ENCODE measurements at places on chromosomes 5 and 9.

- no peak for DNase-seq
Measured at GRCh38 chr9:108568093-108568492, 287.7 kb downstream of the ACTL7B start.

- no peak for DNase-seq
Measured at GRCh38 chr9:127650518-127650917, 38.4 kb downstream of the STXBP1 start.

DNA sequence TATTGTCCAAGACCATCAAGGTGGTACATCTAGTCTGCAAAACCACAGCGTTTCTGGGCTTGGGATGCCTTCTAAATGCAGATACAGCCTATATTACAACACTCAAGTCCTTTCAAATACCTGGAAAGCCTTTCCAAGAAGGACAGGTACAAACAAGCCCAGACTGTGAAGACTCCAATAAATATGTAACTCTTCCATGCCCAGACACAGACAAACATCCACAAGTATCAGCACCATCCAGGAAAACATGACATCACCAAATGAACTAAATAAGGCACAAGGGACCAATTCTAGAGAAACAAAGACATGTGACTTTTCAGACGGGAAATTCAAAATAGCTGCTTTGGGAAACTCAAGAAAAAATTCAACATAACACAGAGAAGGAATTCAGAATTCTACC is 152.7 kb upstream of the POC5 start:
- DNase-seq: no peak

GRCh38 chr5:116998024-116998423 is 423.4 kb upstream of the SEMA6A start:
- DNase-seq: no peak

GRCh38 chr9:117697046-117697445 is 7.2 kb upstream of the TLR4 start:
- DNase-seq: no peak

DNA sequence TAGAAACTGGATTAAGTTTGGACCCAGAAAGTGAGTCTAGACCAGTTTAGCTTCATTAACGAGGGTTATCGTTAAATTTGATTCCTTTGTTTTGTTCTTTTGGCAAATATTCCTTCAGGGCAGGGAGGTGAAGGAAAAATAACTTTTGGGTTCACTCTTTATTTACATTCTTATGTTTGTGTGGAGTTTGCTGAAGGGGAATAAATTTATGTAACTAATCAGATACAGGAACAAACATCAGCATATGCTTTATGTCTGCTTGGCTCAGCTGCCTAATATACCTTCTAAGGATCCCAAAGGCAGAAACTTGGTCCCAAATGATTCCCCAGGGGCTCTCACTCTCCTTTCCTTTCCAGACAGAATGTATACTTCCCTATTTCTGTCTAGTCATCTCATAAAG is 132.4 kb downstream of the MCTP1 start:
- DNase-seq: no peak

All from lower lobe of right lung (tissue), 2 donors.